Spinal cord (tissue), 10 donors: ENCODE measurements at places on chromosomes 4 and X. TPM values are rescaled to one million over a fixed set of nuclear protein-coding genes. Genes with fewer than 3 reads are reported as not detected.
A peak's percentile ranks its signal among the peaks of the same experiment; 100 is the strongest.

DNA sequence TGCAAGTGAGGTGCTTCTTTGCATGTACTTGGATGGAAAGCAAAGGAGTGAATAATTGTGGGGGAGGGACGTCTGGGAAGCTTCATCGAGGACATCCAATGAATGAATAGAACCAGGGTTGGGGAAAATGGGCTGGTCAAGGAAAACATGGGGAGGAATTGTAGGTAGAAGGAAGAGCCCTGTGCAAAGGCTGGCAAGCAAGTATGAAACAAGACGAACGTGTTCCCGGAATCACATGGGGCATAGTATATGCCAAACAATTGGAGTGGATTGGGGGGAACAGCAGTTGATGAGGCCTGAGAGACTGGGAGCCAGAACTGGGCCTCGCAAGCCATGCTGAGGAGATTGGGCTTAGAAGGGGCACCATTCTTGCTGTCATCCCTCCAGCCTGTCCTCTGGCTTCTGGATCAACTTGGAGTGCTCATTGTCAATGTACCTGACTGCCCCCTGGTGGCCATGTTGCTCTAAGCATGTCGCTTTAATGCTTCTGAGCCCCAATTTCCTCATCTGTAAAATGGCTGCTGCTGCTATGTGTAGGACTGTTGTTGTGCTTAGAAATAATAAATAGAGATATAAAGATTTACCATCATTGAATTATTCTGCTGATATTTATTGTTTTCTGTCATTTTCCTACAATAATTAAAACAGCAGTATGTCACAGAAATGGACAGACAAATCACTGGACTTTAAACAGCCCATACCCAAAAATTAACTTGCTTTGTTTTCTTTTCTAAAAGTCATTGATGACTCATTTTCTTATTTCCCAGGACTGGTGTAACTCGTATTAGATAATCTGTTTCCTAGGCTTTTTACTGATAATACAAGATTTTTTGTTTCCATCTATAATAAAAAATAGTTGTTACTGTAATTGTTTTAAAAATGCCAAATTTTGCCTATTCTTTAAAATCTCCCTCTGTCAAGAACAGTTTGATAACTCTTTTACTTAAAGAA lies 66.4 kb downstream of the JADE3 start:
- no peak overlapping the region for H3K27ac ChIP-seq
- H3K27me3 ChIP-seq = peaks cover 8% of the 10 kb centered on the region
- DNase-seq = peak; percentile 17
- no peaks in the 10 kb centered on the region for H3K4me1 ChIP-seq
- H3K4me3 ChIP-seq = no peak overlapping the region
- no peaks in the 10 kb centered on the region for H3K36me3 ChIP-seq

GRCh38 chr4:125303058-125303457 lies 11.7 kb upstream of the FAT4 start:
- DNase-seq = no peak
- H3K4me3 ChIP-seq = no peak overlapping the region
- H3K4me1 ChIP-seq = no peaks in the 10 kb centered on the region
- no peaks in the 10 kb centered on the region for H3K27me3 ChIP-seq
- no peaks in the 10 kb centered on the region for H3K36me3 ChIP-seq

GRCh38 chrX:91434351-91435168 lies at the start of gene PABPC5:
PABPC5 (plus strand) TSS chrX:91434839; CDS start chrX:91435578, 739 bp downstream.
- peak within 1 kb of the TSS; percentile 95 for H3K27ac ChIP-seq
- H3K27me3 ChIP-seq = peaks cover 17% of the 10 kb centered on the region
- peak; percentile 90 for DNase-seq
- peaks cover 3% of the 10 kb centered on the region for H3K4me1 ChIP-seq

DNA sequence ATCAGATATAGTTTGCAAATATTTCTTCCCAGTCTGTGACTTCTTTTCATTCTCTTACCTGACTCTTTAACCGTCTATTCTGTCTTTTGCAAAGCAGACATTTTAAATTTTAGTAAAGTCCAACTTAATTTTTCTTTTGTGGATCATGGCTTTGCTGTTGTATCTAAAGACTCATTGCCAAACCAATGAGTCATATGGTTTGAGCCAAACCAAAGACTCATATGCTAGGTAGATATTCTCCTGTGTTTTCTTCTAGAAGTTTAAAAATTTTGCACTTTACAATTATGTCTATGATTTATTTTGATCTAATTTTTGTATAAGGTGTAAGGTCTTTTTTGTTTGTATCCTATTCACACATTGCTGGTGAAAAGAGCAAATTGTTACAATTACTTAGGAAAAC lies 446.8 kb downstream of the ANKRD50 start:
- no peak for DNase-seq
- H3K4me1 ChIP-seq = no peaks in the 10 kb centered on the region
- no peak overlapping the region for H3K27ac ChIP-seq
- H3K36me3 ChIP-seq = no peaks in the 10 kb centered on the region
- H3K4me3 ChIP-seq = no peak overlapping the region

DNA sequence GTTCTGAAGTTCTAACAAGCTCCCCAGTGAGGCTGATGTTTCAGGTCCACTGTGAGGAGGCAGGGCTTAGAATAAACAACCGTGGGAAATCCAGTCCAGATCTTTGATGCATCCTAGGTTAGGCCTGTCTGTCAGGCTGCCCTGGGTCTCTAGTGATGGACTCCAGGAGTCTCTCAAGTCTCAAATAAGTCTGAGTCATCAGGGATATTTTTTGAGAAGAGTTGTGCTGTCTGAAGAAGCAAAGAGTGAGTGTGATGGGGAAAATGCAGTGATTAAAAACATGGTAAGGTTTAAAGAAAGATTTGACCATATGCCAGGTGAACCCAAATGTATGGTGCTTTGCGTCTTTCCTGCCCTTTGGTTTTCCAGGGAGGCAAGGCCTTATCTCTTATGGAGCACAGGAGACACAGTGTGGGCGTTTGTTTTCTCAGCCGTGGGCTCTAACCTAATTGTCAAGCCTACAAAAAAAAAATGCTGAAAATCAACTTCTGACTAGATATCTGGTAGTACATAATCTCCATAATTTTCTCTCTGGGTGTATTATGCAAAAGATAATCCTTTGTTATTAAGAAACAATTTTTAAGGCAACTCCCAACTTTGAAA lies 100.7 kb downstream of the PTTG2 start:
- no peak overlapping the region for H3K27ac ChIP-seq
- H3K4me1 ChIP-seq = peaks cover 5% of the 10 kb centered on the region
- no peak overlapping the region for H3K4me3 ChIP-seq
- H3K36me3 ChIP-seq = peaks cover 20% of the 10 kb centered on the region
- H3K27me3 ChIP-seq = no peaks in the 10 kb centered on the region

DNA sequence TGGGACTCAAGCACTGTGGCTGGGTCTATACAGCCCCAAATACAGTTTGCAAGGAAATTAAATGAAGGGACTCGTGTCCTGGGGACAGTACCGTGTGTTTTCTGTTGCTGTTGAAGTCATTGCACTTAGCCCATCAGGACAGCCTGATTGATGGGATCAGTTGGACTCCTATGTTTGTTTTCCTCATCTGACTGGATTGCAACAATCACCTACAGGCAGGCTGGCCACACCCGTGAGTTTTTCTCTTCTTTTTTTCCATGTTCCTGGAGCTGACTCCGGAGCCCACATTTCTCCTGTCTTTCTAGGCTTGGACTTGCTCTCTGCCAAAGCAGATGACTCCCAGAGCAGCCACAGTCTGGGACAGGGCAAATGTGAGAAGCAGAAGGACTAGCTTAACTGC lies 38.1 kb downstream of the RTL9 start:
- no peaks in the 10 kb centered on the region for H3K4me1 ChIP-seq
- peaks cover 12% of the 10 kb centered on the region for H3K27me3 ChIP-seq
- H3K4me3 ChIP-seq = no peak overlapping the region
- H3K36me3 ChIP-seq = no peaks in the 10 kb centered on the region

DNA sequence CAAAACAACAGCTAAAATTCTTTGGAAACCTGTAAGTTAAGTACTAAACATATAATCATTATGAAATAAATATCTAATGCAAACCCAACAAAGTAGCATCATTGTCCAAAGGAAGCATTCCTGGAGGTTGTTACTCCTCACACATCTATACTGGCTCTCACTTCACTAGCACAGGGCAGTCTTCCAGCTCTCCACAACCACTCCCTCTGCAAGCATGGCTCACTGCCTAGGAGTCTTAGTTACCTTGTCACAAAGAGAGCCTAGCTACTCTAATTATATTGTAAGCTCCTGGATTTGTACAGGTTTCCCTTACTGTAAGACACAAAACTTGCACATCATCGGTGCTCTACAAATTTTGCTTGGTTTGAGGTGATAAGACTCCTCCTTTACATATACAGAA lies 76.1 kb downstream of the AMMECR1 start:
- DNase-seq = peak; percentile 72
- no peaks in the 10 kb centered on the region for H3K36me3 ChIP-seq
- H3K27me3 ChIP-seq = no peaks in the 10 kb centered on the region

- peaks cover 16% of the 10 kb centered on the region for H3K4me1 ChIP-seq
- no peaks in the 10 kb centered on the region for H3K36me3 ChIP-seq
- DNase-seq = peak; percentile 42
Observed at GRCh38 chr4:26028793-26029567, 115.0 kb downstream of the SMIM20 start.

DNA sequence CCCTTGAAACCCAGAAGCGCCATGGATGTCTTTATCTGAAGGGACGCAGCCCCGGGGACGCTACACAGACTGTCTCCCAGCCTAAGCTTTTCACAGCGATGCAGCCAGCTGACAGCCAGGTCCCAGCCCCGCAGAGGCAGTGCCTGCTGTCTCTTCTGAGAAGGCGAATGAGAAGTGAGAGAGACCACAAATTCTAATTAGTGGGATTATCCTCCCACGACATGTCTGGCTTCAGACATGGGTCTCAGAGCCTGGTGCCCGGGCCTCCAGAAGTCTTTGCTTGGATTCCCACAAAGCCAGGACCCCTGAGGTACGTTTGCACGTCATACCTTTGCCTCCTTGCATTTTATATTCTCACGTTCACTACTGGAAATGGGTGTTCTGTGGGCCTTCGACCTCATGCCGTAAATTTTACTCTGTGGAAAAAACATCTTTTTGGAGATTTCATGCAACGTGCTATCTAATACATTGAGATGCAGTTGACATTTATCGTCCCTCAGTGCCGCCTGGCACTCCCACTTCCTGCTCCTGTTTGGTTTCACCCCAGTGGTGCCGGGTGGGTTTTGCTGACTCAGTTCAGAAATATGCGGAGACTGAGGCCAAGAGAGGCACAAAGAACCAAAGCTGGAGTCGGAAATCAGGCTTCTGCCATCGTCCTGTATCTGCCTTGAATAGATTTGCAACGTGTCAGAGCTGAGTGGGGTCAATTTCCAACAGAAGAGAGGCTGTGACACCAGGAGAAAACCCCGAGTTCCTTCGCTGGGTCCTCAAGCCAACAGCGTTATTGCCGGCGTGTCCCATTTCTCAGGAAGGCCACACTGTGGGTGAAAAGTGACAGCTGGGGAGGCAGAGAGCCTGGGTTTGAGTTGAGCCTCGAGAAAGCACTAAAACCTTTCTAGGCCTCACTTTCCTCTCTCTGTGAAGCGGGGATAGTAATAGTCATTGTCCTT lies 114.4 kb downstream of the STK32B start:
- no peak overlapping the region for H3K4me3 ChIP-seq
- H3K27me3 ChIP-seq = no peaks in the 10 kb centered on the region
- H3K27ac ChIP-seq = no peak overlapping the region

- no peak for DNase-seq
- H3K27me3 ChIP-seq = no peaks in the 10 kb centered on the region
- H3K4me1 ChIP-seq = peaks cover 11% of the 10 kb centered on the region
Observed at GRCh38 chrX:153340111-153340510, 6.2 kb downstream of the ZNF275 start.

DNA sequence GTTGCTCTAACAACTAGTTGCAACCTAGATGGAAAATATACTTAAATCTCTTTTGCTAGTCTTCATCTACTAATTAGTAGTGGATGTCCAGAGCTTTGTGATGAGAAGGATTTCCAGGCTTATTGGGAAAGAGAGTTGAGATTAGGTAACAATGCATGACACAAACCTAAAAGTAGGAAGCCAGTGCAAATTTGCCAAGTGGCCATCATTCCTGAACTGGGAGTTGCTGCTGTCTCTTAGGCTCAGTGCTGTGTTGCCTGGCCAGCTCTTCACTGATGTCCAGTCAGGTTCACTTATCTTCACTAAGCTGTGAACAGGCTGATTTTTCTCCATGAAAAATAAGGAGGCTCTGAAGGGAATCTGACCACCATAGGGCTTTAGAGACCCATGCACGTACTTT lies 105.6 kb upstream of the AMOT start:
- H3K27ac ChIP-seq = no peak overlapping the region
- no peak overlapping the region for H3K4me3 ChIP-seq
- no peak for DNase-seq
- H3K36me3 ChIP-seq = no peaks in the 10 kb centered on the region
- peaks cover 5% of the 10 kb centered on the region for H3K27me3 ChIP-seq
- H3K4me1 ChIP-seq = no peaks in the 10 kb centered on the region

Gene C4orf54
- 0.20 TPM for total RNA-seq

Gene PCDH18
- 101 TPM for total RNA-seq

Gene DCHS2
- 7.9 TPM for total RNA-seq

Gene TMEM131L
- 18.1 TPM for total RNA-seq

Gene ADGRL3
- total RNA-seq = 118 TPM

Gene GPRASP3
- 15.0 TPM for total RNA-seq
